ENCODE measurements at places on chromosomes 7 and 10. TPM values are rescaled to one million over a fixed set of nuclear protein-coding genes. Genes with fewer than 3 reads are reported as not detected.

CALHM2 gene
- 23.8 TPM for total RNA-seq

ERVW-1 gene
- not detected for total RNA-seq

CFAP70 gene
- 1.1 TPM for total RNA-seq

CYP2E1 gene
- 2.9 TPM for total RNA-seq

ZSCAN21 gene
- total RNA-seq: 6.7 TPM

KCNH2 gene
- 128 TPM for total RNA-seq

DNAJC30 gene
- 6.3 TPM for total RNA-seq

GPR26 gene
- not detected for total RNA-seq

LRRTM3 gene
- not detected for total RNA-seq

STAMBPL1 gene
- total RNA-seq: 8.8 TPM

PNLIPRP1 gene
- total RNA-seq: not detected

PRTFDC1 gene
- total RNA-seq: 5.6 TPM

ENTPD1 gene
- 12.3 TPM for total RNA-seq

C10orf105 gene
- total RNA-seq: not detected

MSMB gene
- total RNA-seq: not detected

ARMH3 gene
- 25.4 TPM for total RNA-seq

AGK gene
- total RNA-seq: 41.9 TPM

PON1 gene
- total RNA-seq: not detected

ANKRD2 gene
- 204 TPM for total RNA-seq

CHN2 gene
- 2.7 TPM for total RNA-seq
